ENCODE measurements at places on chromosomes 2 and 18.

GRCh38 chr2:43950383-43951008 lies 45.3 kb downstream of the LRPPRC start:
- DNase-seq, result peak; percentile 1

GRCh38 chr2:4424153-4424552 lies 720.8 kb downstream of the DCDC2C start:
- no peak for DNase-seq

- no peak for DNase-seq
Measured at GRCh38 chr18:28485918-28486317, 309.0 kb upstream of the CDH2 start.

- DNase-seq, result no peak
Measured at GRCh38 chr2:65020943-65021528, 31.8 kb downstream of the SLC1A4 start.
